ENCODE measurements at places on chromosomes 1 and 21.
A peak's percentile ranks its signal among the peaks of the same experiment; 100 is the strongest.

DNA sequence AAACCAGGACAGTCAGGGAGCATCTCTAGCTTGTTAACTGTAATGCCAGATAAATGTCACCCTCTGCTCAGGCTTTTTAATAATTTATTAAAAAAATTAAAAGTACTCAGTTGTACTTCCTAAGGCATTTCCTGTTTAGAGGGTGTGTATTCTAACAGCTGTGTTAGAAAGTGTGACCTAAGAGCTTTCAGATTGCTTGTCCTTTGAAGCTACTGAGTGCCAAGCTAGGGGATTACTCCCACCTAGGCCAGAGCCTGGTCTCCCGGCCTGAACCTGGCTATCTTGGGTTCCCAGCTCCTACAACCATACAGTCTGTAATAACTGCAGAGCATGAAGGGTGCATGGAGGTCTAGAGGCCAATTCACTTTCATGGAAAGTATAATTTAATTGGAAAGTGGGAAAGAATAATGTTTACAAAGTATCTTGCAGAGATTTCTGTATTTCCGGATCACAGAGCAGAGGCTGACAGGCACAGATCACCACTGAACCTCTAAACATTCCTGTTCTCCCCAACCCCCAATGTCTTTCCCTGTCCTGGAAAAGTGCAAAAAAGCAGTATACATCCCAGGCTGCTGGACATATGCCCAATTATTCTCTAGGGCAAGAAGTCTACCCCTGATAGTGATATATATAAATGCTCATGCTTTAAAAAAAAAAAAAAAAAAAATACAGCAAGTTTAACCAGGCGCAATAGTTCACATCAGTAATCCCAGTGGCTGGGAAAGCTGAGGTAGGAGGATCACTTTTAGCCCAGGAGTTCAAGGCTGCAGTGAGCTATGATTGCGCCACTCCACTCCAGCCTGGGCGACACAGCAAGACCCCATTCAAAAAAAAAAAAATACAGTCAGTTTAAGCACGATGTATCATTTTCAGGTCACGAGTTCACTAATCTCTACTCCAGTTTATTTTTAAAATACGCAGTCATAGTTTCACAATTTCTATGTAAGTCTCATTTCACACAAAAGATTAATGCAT, 36.7 kb upstream of the RAP1A start:
- no peak for DNase-seq

DNA sequence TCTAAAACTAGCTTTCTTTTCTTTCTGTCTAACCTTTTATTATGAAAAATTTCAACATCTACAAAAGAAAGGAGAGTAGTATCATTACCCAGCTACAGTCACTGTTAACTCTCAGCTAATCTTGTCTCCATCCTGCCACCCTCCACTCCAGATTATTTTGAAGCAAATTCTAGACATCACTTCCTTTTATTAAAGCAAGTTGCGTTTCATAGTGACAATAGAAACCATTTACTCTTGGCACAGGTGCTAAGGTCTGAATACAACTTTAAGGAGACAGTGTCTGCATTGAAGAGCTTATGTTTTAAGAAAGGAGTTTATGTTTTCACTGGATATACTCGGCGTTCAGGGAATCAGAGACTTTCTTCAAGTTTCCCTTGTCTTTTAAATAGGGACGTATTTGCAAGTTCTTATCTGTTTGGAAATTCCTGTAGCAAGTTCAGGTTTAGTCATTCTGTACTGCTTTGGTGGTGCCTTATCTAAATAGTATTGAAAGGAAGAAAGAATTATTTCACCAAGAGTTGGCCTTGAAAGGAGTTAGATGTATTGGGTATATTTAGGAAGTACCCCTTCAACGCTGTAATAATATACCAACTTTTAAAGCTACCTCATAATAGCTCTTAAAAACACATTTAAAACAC, 42.7 kb downstream of the ITSN1 start:
- DNase-seq: no peak

- DNase-seq: no peak
Observed at GRCh38 chr1:161531986-161532643, 7.8 kb downstream of the HSPA6 start.

- no peak for DNase-seq
Observed at GRCh38 chr1:86739648-86740509, 35.5 kb downstream of the SH3GLB1 start.

DNA sequence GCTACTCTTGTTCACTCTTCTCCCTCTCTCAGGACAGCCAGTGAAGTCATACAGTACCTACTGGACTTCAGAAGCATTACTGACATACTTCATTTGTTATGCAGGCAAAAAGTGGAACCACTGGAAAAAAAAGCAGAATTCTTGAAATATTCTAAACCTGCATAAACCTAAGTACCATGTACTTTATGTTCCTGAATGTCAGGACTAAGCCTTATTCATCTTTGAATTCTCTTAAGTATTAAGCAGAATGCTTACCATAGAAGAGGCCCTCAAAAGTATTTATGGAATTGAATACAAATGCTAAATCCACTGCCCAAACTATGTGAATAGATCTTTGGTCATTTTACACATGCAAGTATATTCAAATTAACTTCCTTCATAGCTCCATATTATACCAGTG, 7.8 kb downstream of the PSMB2 start:
- DNase-seq: no peak

- DNase-seq: no peak
Observed at GRCh38 chr21:34499116-34499515, 12.9 kb downstream of the KCNE1 start.

DNA sequence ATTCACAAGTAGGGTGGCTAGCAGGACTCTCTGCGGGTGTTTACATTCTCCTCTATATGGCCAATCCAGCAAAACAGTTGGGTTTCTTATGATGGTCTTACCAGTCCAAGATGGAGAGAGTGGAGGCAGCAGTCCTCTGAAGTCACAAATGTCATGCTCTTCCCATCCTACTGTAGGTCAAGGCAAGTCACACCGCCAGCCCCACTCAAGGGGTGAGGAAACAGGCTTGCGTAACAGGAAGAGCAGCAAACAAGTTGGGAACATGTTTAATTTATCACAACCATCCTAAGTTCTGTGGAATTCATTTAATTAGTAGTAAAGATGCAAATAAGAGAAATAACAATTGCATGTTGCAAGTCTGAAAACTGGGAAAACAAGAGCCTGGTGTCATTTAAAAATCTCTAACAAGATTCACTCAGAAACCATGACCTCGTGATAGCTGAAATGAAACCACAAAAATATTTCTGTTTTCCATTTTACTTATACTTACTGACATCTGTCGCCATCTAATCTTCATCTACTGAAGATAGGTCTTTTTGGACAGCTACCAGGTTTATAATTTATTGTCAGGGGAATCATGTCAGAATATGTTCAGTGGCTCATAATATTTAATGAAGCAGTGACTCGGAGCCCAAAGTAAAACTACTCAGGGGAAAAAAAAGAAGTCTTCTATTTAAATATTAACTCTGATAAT, 349.1 kb upstream of the FMN2 start:
- DNase-seq: no peak

GRCh38 chr1:111599781-111600693, 19.6 kb upstream of the RAP1A start:
- peak; percentile 36 for DNase-seq

GRCh38 chr1:236090741-236091147, 25.9 kb upstream of the NID1 start:
- DNase-seq: no peak

DNA sequence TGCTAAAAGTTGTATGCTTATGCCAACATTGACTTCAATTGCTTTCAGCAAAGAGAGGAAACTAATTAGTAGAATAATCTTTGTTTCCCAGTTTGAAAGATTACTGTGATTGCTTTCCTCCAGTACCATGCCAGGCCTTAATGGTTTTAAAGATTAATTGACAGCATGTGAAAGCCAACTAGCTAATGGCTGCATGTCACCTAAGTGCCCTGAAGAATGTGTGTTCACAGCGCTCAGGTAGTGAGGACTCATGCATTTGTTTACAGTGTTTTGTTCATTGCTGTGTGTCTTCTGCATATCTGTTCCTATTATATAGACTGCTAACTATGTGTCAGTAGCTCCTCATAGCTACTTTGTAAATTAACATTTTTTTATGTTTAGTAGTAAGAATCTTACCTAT, 335.6 kb downstream of the LRRIQ3 start:
- DNase-seq: no peak

DNA sequence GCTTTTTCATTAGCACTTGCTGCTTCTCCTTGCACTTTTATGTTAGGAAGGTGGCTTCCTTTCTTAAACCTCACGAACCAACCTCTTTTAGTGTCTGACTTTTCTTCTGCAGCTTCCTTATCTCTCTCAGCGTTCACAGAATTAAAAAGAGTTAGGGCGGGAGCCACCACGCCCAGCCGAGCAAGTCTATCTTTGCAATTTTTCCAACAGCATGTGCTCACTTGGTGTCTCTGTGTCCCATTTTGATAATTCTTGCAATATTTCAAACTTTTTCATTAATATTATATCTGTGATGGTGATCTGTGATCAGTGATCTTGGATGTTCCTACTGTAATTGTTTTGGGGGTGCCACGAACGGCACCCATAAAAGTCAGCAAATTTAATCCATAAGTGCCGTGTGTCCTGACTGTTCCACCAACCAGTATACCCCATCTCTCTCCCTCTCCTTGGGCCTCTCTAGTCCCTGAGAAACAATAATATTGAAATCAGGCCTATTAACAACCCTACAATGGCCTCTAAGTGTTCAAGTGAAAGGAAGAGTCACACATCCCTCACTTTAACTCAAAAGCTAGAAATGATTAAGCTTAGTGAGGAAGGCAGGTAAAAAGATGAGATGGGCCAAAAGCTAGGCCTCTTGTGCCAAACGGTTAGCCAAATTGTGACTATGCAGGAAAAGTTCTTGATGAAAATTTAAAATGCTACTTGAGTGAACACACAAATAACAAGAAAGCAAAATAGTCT, 15.9 kb upstream of the ITPKB start:
- DNase-seq: no peak

GRCh38 chr1:156376958-156377919, 8.2 kb downstream of the RHBG start:
- DNase-seq: no peak

DNA sequence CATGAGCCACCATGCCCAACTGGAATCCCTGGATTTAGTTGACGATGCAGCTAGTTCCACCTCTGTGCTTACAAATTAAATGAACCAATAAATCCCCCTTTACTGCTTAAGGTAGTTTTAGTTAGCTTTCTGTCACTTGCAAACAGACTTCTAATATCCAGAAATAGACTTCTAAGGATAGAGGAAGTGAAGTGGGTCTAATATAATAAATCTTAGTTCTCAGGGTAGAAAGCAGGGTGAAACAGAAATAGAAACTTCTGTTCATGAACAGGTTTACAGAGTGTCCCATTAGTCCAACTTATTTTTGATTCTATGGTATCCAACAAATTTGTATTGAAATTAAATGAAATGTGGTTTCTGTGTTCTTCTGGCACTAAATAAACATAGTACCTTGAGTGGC, 20.1 kb downstream of the BCAS2 start:
- no peak for DNase-seq

GRCh38 chr1:17125756-17126237, 6.5 kb upstream of the PADI2 start:
- peak; percentile 82 for DNase-seq

DNA sequence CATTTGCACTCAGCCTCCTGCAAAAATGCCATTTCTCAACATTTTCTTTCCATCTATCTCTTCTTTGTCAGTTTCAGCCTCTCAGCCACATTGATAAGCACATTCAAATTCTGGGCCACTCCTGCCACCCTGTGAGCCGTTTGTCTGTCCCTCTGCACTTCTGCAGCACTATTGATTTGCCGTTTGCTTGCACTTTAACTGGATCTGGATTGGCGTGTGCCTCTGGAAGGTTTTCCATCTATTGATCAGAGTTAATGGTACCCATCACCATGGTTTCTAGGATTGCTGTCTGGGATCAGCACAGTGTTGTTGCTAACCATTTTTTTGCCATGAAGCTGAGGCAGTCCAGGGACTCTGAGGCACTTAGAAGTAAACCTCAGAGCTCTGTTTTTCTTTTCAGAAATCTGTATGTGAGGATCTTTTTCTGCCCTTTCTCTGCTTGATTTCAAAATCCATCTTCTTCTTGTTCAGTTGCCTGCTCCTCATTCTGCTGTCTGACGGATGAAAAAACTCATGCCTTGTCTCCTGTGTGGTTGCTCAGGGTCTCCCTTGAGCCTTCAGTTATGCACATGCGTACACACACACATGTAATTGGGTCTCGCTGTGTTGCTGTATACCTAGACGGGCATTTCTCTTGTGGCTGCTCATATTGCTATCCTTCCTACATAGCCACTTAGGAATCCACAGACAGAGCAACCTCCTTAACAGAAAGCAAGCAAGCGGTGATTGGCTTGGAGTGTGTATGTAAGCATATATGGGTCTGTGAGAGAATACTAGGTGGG, 67.9 kb downstream of the NOS1AP start:
- DNase-seq: no peak

DNA sequence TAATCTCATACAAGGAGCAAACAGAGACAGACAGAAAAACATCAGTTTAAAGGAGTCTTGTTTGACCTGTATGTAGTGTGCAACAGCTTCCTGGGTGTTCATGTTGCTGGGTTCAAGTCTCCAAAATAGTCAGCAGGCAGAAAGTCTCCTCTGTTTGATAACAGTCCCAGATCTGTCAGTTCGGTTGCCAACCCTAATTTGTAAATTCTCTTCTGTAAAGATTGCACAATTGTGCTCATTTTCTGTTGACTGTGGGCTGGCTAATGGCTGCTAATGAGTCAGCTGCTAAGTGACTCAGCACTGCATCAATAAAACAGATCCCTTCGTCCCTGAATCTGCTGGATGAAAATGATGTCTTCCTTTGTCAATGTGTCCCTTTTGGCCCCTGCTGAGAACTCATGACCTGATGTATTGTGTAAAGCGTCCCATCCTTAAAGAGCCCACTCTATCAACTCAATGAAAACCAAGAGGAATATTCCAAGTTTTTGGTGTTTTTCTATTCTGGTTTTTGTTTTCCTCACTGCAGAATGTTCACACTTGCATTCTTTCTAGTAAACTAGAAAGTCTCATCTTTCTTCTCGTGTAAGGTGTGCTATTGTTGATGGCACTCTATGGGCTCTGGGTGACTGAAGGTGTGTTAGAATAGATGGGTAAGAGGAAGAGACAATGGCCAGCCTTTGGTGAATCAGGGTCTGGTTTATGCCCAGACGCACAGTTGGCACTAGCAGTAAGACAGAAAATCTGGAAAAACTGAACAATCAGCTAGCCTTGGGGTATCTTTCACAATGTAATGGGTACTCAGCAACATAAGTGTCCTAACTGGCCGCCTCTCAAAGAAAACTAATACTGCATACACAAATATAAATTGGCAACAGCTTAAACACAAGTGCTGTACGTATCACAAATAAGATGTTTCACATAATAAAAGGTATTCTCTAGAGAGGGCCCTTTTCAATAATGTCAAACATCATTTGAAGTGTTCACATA, 75.1 kb upstream of the SIPA1L2 start:
- no peak for DNase-seq

DNA sequence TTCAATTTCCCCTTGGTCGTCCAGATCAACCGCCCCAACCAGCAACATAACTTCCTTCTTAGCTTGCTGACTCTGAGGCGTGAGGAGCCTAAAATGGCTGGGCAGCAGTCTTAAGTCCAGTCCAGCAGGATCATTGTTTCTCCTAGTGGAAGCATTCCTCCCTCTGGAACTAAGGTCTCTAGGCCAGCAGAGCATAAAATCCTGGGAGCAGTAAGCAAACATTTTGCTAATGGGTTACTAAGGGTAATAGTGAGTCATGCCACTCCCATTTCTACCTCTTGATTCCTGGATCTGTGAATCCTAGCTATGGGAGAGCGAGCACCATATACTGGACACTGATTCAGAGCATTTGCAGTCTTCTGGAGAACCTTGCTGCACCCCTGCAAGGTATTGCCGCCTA, 59.9 kb downstream of the ADSS2 start:
- DNase-seq: no peak

GRCh38 chr1:54461731-54462596, 55.8 kb upstream of the SSBP3 start:
- no peak for DNase-seq
